ENCODE measurements at places on chromosomes 7 and 10. TPM values are rescaled to one million over a fixed set of nuclear protein-coding genes. Genes with fewer than 3 reads are reported as not detected.
A peak's percentile ranks its signal among the peaks of the same experiment; 100 is the strongest.

- H3K36me3 ChIP-seq: no peaks in the 10 kb centered on the region
- H3K4me3 ChIP-seq: no peak overlapping the region
- H3K27ac ChIP-seq: no peak overlapping the region
- DNase-seq: no peak
- no peaks in the 10 kb centered on the region for H3K4me1 ChIP-seq
Measured at GRCh38 chr7:157483971-157484410, 147.2 kb downstream of the DNAJB6 start.

Gene LIPN
- 8.9 TPM for polyA plus RNA-seq

DNA sequence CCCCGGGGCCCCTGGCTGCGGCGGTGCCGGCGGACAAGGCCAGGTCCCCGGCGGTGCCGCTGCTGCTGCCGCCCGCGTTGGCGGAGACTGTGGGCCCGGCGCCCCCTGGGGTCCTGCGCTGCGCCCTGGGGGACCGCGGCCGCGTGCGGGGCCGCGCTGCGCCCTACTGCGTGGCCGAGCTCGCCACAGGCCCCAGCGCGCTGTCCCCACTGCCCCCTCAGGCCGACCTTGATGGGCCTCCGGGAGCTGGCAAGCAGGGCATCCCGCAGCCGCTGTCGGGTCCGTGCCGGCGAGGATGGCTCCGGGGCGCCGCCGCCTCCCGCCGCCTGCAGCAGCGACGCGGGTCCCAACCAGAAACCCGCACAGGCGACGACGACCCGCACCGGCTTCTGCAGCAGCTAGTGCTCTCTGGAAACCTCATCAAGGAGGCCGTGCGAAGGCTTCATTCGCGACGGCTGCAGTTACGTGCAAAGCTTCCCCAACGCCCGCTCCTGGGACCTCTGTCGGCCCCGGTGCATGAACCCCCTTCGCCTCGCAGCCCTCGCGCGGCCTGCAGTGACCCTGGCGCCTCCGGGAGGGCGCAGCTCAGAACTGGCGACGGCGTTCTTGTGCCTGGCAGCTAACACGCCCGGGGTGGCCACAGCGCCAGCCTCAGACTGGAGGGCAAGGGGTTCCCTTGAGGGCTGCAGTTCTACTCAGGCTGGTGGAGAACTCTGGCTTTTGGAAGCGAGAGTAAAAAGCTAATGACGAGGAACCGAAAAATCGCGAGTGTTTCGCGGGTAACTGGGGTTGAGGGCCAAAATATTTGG lies 804 bp downstream of the FRAT1 start:
- H3K36me3 ChIP-seq: no peaks in the 10 kb centered on the region
- peak; percentile 36 for DNase-seq
- no peaks in the 10 kb centered on the region for H3K27me3 ChIP-seq
- H3K27ac ChIP-seq: peak overlapping the region; percentile 71
- peak overlapping the region; percentile 96 for H3K4me3 ChIP-seq
- peaks cover 45% of the 10 kb centered on the region for H3K4me1 ChIP-seq

Gene DNAAF5
- polyA plus RNA-seq: 9.6 TPM

- H3K4me1 ChIP-seq: peaks cover 7% of the 10 kb centered on the region
- H3K36me3 ChIP-seq: no peaks in the 10 kb centered on the region
- H3K27ac ChIP-seq: no peak overlapping the region
- DNase-seq: no peak
Measured at GRCh38 chr7:16978358-16979244, 96.8 kb upstream of the AGR3 start.

Gene CDHR1
- polyA plus RNA-seq: not detected

Gene HTR7
- 1.6 TPM for polyA plus RNA-seq

DNA sequence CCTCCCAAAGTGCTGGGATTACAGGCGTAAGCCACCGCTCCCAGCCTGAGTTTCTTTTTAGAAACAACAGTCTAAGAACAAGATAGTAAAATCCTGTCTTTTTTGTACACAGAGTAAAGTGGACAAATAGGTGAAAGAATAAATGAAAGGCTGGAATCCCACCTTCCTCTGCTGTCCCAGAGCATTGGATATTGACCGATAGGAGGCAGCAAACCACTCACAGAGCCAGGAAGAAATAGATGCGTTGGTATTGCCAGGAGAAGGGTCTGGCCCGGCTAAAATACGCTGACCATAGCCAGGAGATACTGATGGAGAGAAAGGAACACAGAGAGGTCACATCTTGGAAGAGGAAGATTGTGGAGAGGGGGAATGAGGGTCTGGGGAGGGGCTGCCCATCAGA lies 11.4 kb upstream of the ZNF12 start:
- DNase-seq: no peak
- no peaks in the 10 kb centered on the region for H3K4me1 ChIP-seq
- no peak overlapping the region for H3K27ac ChIP-seq
- no peaks in the 10 kb centered on the region for H3K36me3 ChIP-seq

- no peak for DNase-seq
- H3K27ac ChIP-seq: no peak overlapping the region
- no peaks in the 10 kb centered on the region for H3K4me1 ChIP-seq
- H3K27me3 ChIP-seq: no peaks in the 10 kb centered on the region
- no peaks in the 10 kb centered on the region for H3K36me3 ChIP-seq
Measured at GRCh38 chr7:68216051-68216450, 1219.4 kb downstream of the TYW1 start.

DNA sequence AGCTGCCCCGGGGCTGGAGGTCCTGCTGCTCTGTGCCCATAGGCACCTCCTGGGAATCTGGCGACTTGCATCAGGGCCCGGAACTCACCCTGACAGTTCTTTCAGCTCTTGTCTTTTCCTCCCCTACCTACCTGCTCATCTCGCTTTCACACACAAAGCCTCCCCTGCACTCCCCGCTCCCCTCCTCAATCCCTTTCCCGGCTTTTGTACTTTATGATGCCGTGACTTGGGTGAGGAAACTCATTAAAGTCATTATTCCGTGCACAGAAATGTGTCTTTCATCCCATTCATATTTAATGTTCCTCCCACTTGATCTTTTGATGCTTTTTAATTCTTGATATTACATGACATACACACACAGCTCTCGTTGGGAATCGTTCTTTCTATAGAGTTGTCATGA lies 218.6 kb downstream of the RPS24 start:
- DNase-seq: no peak
- no peaks in the 10 kb centered on the region for H3K36me3 ChIP-seq
- H3K27ac ChIP-seq: no peak overlapping the region
- H3K4me3 ChIP-seq: no peak overlapping the region

DNA sequence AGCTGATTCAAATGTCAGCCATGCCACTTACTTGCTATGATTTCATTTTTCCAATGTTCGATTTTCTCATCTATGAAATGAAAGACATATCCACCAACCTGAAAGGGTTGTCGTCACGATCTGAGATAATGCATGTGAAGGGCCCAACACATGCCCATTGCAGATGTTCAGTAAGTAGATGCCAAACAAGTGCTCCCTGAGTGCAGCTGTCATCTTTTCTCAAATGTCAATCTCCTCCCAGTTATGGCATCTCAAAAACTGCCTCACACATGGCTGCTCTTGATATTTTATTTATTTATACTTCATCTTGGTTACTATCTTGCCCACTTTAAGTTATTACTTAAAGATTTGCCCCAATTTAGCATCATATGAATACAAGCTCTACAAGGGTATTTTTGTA lies 16.8 kb downstream of the CPEB3 start:
- H3K4me1 ChIP-seq: peaks cover 3% of the 10 kb centered on the region
- no peaks in the 10 kb centered on the region for H3K27me3 ChIP-seq
- DNase-seq: no peak
- H3K4me3 ChIP-seq: no peak overlapping the region
- no peak overlapping the region for H3K27ac ChIP-seq

GRCh38 chr7:108596560-108596959 lies 26.9 kb downstream of the DNAJB9 start:
- no peak overlapping the region for H3K27ac ChIP-seq
- H3K27me3 ChIP-seq: no peaks in the 10 kb centered on the region
- H3K4me3 ChIP-seq: no peak overlapping the region

Gene FBXL15
- 36.3 TPM for polyA plus RNA-seq

DNA sequence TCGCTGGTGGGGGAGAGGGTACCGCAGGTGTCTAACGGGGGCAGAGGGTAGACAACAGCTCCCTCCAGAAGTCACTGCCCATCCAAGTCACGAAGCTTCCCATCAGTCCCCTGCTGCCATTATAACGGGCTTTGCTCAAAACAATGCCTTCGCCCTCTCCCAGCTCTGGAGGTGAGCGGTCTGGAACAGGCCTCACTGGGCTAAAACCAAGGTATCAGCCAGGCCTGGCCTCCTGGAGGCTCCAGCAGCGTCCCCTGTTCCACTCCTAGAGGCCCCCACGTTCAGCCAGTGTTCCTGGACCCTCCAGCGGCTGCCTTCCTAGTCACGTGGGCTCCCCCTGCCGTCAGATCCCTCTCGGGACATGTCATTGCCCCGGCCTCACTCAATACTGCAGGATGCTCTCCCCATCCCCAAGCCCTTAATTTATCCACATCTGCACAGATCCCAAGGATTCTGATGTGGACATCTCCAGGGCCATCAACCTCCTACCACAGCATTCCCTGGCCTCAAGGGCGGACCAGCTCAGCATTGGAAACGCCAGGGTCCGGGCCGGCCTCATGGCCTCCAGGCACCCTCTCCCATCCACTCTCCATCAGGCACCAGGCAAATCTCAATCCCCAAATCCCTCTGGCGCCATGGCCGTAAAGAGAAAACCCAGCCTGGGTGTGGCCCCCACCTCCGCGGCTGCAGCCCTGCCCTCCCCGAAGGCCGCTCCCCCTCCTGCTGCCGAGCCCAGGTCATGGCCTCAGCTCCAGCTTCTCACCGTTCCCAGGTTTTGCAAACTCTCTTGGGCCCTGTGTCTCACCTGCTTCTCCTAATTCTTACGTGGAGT lies 104.1 kb upstream of the FAM20C start:
- no peak for DNase-seq
- no peak overlapping the region for H3K4me3 ChIP-seq
- no peaks in the 10 kb centered on the region for H3K36me3 ChIP-seq
- no peak overlapping the region for H3K27ac ChIP-seq

DNA sequence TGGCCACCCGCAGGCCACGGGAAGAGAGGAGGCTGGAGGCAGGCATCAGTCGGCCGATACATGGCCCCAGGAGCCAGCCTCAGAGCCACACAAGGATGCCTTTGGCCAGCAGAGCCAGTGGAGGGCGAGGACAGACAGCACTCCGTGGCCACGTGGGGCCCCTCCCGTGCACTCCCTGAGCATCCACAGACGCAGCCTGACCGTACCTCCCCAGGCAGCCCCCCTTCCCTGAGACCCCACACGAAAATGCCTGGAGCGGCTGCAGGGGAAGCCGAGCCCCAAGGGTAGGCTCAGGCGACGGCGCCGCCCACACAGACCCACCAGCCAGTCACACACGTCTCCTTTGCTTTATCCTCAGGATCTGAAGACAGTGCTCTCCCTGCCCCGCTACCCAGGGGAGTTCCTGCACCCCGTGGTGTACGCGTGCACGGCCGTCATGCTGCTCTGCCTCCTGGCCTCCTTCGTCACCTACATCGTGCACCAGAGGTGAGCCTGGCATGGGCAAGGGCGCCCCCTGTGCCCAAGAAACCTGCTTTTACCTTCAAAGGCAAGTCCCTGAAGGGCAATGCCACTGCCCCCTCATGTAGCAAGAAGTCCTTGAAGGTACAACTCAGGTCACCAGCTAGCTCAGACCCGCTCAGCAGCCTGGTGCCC lies 9.0 kb downstream of the ADGRA1 start:
- no peaks in the 10 kb centered on the region for H3K4me1 ChIP-seq
- H3K27ac ChIP-seq: no peak overlapping the region
- H3K4me3 ChIP-seq: no peak overlapping the region
- no peaks in the 10 kb centered on the region for H3K36me3 ChIP-seq
- no peak for DNase-seq

Gene LBX1
- not detected for polyA plus RNA-seq

DNA sequence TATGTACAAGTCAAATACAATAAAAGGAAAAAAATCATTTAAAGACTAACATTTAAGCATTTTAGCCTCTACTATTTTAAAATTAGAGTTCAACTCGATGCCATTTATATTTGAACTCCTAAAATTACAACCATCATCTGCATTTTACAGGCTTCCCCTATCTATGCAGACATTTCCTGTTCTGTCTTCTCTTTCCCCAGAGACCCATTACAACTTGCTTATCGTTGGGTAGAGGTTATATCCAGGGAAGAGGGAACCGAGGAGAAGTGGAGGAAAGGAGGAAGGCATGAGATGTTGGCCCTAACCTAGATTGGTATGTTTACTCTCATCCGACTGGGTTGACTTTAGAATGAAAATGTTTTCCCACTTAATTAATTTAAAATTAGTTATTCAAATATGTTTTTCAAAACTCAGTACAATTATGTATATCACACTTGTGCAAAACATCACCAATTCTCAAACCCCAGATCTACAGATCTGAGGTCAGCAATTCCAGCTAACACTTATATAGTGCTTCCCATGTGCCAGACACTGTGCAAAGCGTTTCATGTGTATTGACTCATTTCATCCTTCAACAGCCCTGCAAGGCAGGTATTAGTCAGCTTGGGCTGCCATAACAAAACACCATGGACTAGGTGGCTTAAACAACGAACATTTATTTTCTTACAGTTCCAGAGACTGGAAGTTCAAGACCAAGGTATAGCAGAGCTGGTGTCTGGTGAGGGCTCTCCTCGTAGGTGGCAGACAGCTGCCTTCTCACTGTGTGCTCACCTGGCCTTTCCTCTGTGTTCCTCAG lies 27.3 kb upstream of the HERPUD2 start:
- no peak overlapping the region for H3K27ac ChIP-seq
- H3K27me3 ChIP-seq: no peaks in the 10 kb centered on the region
- DNase-seq: no peak
- no peaks in the 10 kb centered on the region for H3K4me1 ChIP-seq

Gene FANK1
- not detected for polyA plus RNA-seq

All from CD14-positive monocyte (primary cell).